ENCODE measurements at places on chromosomes 3 and 15. TPM values are rescaled to one million over a fixed set of nuclear protein-coding genes. Genes with fewer than 3 reads are reported as not detected.

- DNase-seq: no peak
- H3K4me1 ChIP-seq: no peaks in the 10 kb centered on the region
- H3K27me3 ChIP-seq: no peaks in the 10 kb centered on the region
These were observed 178.5 kb upstream of the P2RY1 start for GRCh38 chr3:152656214-152656971.

MAN2A2 gene
- polyA plus RNA-seq: 10.8 TPM

- no peaks in the 10 kb centered on the region for H3K27me3 ChIP-seq
- no peaks in the 10 kb centered on the region for H3K36me3 ChIP-seq
- no peak for DNase-seq
- H3K4me3 ChIP-seq: no peak overlapping the region
- H3K4me1 ChIP-seq: peaks cover 80% of the 10 kb centered on the region
- no peak overlapping the region for H3K27ac ChIP-seq
These were observed 40.4 kb downstream of the CCR3 start for GRCh38 chr3:46282696-46283095.

- no peak for DNase-seq
- no peak overlapping the region for H3K27ac ChIP-seq
- H3K36me3 ChIP-seq: no peaks in the 10 kb centered on the region
- no peaks in the 10 kb centered on the region for H3K27me3 ChIP-seq
These were observed 35.3 kb upstream of the TUBGCP5 start for GRCh38 chr15:23074684-23075083.

SEMA5B gene
- not detected for polyA plus RNA-seq

DNA sequence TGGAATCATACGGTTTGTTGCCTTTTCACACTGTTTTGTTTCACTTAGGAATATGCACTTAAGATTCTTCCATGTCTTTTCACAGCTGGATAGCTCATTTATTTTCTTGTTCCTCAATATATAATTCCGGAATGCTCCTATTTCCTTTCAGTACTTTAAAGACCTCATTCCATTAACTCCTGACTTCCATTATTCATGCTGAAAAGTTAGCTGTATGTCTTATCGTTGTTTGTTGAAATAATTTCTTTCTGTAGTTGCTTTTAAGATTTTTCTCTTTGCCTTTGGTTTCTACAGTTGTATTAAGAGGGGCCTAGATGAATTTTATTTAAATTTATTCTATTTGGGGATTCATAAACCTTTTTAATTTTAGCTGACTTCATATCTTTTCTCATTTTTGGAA lies 122.2 kb downstream of the ANXA2 start:
- no peak overlapping the region for H3K27ac ChIP-seq
- H3K4me3 ChIP-seq: no peak overlapping the region
- H3K4me1 ChIP-seq: no peaks in the 10 kb centered on the region

DNA sequence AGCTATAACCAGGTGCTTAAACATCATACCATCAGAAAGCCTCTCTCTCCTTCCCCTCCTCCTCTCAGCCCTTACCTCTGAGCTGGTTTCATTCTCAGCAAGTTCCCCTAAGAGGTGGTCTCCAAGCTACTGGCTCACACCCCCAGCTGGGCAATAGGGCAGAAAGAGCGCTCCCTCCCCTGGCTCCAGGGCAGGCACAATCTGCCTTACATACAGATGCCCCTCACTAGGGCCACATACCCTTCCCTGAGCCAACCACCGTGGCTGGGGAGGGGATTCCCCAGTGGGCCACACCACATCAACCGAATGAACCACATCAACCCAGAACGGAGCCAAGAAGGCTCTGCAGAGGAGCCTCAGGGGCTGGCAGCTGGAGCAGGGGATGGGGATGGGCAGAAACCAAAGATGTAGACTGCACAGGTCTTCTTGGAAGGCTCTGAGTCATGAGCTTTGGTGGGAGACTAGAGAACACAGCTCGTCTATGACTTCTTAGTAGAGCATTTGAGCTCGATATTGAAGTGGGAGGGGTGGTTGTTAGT lies 4.6 kb upstream of the FBLN2 start:
- no peak overlapping the region for H3K27ac ChIP-seq
- DNase-seq: no peak
- no peak overlapping the region for H3K4me3 ChIP-seq

DNA sequence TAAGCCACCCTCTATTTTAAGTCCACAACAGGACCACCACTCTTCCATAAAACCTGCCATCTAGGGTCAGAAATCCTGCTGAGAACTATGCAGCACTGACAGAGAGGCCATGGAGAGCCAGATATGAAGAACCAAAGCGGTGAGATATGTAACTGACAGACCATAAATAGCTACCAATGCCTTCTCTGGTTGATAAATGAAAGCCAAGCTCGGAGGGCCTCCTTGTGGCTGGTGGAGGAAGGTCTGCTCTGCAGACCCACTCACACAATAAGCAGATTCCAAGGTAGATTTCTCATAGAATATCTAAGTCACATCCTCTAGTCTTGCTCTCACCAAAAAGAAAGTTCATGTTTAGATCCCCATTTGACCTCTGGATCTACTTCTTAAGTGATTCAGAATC lies 38.9 kb downstream of the RYK start:
- no peak overlapping the region for H3K27ac ChIP-seq
- peaks cover 24% of the 10 kb centered on the region for H3K36me3 ChIP-seq
- H3K4me1 ChIP-seq: no peaks in the 10 kb centered on the region
- H3K27me3 ChIP-seq: no peaks in the 10 kb centered on the region

GRCh38 chr3:13483286-13483685 lies 3.2 kb downstream of the HDAC11 start:
- H3K4me3 ChIP-seq: no peak overlapping the region
- no peaks in the 10 kb centered on the region for H3K27me3 ChIP-seq
- H3K36me3 ChIP-seq: no peaks in the 10 kb centered on the region
- DNase-seq: no peak
- no peak overlapping the region for H3K27ac ChIP-seq
- peaks cover 21% of the 10 kb centered on the region for H3K4me1 ChIP-seq

GLDN gene
- polyA plus RNA-seq: not detected

PLSCR2 gene
- not detected for polyA plus RNA-seq

DNA sequence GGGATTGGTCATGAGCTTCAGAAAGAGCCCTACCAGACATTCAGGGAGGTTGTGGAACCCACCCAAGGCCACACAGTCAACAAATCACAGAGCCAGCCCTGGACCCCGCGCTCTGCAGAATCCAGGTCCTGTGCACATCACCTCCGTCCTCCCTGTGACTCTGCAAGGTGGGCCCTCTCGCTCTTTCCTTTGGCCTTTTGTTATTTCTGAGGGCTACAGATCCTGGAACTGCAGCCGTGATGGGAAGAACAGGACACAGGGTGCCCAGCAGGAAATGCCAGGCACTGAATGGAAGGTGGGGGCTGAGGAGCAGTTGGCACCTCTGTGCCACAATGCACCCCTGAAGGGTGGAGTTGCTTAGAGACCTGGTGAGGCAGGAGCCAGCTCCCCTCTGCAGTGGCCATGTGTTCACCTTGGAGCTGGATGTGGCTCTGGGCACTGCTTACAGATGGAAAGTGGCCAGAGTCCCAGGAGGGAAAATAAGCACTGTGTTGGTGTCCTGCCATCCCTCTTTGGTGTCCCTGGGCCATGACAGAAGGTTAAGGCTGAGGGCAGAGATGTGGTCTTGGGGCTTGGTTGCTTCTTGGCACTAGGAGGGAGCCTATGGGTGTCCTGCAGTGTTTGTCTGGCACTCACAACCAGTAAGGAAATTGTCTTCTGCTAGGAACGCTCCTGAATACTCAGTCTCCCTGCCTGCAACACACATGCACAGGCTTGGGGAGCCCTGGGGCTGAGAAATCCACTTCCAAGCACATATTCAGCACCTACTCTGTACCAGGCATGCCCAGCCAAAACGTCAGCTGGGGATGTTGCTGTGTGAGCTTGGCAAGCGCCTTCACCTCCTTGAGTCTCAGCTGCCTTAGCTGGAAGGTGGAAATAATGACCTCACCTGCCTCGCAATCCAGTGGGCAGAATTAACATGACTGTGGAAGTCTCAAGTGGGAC lies 98.0 kb upstream of the SLC6A6 start:
- H3K4me1 ChIP-seq: no peaks in the 10 kb centered on the region
- H3K27me3 ChIP-seq: no peaks in the 10 kb centered on the region
- H3K27ac ChIP-seq: no peak overlapping the region
- H3K4me3 ChIP-seq: no peak overlapping the region
- DNase-seq: no peak

GRCh38 chr3:192915304-192915703 lies 2.4 kb downstream of the MB21D2 start:
- H3K27ac ChIP-seq: no peak overlapping the region
- DNase-seq: no peak
- H3K4me1 ChIP-seq: peaks cover 5% of the 10 kb centered on the region
- H3K4me3 ChIP-seq: no peak overlapping the region
- H3K36me3 ChIP-seq: no peaks in the 10 kb centered on the region

BUB1B gene
- polyA plus RNA-seq: 0.26 TPM

C15orf39 gene
- polyA plus RNA-seq: 6.1 TPM

DNA sequence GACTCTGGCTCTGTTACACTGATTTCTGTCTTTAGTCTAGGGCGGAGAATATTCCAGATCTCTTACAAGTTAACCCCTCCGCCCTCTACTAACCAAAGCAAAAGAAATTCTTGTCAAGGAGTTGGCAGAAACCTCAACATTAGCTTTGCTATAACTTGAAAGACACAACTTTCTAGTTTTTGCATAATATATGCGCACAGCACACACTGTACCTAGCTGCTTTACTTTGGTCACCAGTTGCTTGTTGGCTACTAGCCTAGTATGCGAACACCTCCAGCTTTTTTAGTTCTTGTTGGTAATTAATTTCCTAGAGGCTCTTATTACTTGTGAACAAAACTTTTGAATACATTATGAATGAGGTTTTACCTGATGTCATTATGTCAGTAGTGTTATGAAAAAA lies 348.8 kb upstream of the C2CD4B start:
- H3K4me1 ChIP-seq: no peaks in the 10 kb centered on the region
- DNase-seq: no peak
- H3K27ac ChIP-seq: no peak overlapping the region

KBTBD13 gene
- polyA plus RNA-seq: not detected

- no peaks in the 10 kb centered on the region for H3K36me3 ChIP-seq
- no peak for DNase-seq
- peaks cover 7% of the 10 kb centered on the region for H3K27me3 ChIP-seq
- H3K27ac ChIP-seq: no peak overlapping the region
These were observed 12.3 kb downstream of the SPTBN5 start for GRCh38 chr15:41881550-41881919.

GRCh38 chr3:187630404-187630803 lies 39.8 kb downstream of the SST start:
- no peaks in the 10 kb centered on the region for H3K36me3 ChIP-seq
- no peak for DNase-seq
- no peaks in the 10 kb centered on the region for H3K4me1 ChIP-seq
- no peaks in the 10 kb centered on the region for H3K27me3 ChIP-seq
- H3K27ac ChIP-seq: no peak overlapping the region
- no peak overlapping the region for H3K4me3 ChIP-seq

DNA sequence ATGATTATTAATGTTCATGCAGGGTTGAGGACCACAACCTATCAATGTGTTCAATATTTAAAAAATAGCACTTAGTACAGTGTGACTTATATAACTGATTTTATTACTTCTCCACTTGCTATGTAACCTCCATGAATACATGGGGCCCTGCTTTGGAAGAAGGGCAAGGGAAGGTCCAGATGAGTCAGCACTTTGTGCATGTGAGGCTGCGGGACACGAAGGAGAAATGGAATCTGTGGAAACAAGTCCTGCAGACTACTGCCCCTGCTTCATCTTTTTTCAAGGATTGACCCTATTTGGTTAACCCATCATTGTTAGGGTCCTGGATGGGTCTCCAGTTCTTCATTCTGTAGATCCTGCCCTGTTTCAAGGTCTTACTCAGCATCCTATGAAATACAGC lies 1.6 kb downstream of the NXPE3 start:
- peaks cover 59% of the 10 kb centered on the region for H3K4me1 ChIP-seq
- H3K27ac ChIP-seq: no peak overlapping the region
- H3K36me3 ChIP-seq: peaks cover 11% of the 10 kb centered on the region
- peak overlapping the region; percentile 68 for H3K4me3 ChIP-seq
- H3K27me3 ChIP-seq: no peaks in the 10 kb centered on the region

DNA sequence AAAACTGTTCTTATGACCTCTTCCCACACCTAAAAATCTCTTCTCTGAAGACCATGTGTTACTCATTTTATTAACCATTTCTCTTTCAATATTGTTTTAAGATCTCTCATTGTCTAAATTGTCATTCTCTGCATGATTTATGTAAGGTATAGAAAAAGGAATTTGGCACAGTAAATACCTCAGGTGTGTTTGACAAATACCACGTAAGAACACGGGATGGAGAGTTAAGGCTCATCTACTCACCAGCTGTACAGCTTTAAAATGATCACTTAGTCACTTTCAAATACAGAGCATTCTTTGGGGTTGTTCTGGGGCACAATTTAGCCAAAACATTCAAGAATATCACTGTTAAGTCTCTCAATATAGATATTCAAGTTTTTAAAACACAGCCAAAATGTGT lies 627.1 kb downstream of the MCTP2 start:
- H3K4me3 ChIP-seq: no peak overlapping the region
- H3K27ac ChIP-seq: no peak overlapping the region
- H3K27me3 ChIP-seq: no peaks in the 10 kb centered on the region
- DNase-seq: no peak
- H3K36me3 ChIP-seq: no peaks in the 10 kb centered on the region
- H3K4me1 ChIP-seq: no peaks in the 10 kb centered on the region

DNA sequence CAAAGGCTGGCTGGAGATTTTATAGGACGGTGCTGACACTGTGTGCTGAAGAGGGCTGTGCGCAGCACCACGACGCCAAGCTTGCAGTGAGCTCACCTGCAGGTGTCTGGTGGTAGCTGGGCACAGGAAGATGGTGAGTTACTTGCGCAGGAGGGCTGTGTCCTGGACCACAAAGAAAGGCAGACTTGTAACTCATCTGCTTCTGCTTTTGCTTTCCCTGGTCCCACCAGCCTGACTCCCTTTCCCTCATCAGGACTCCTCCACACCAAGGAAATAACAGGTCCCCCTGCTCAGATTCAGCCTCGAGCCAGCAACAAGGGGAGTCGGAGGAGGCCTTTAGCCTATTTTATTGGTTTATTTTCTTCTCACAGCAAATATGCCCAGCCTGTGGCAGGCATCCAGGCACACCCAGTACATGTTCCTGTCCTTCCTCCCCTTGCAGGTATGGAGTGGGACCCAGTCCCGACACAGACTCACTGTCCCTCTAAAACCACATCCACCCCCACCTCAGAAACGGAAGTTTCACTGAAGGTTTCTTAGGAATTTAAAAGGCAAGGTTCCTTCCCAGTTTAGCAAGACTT lies 35.6 kb upstream of the FLNB start:
- H3K27ac ChIP-seq: no peak overlapping the region
- peaks cover 10% of the 10 kb centered on the region for H3K4me1 ChIP-seq
- no peaks in the 10 kb centered on the region for H3K36me3 ChIP-seq

SERPINI1 gene
- 13.7 TPM for polyA plus RNA-seq

DNA sequence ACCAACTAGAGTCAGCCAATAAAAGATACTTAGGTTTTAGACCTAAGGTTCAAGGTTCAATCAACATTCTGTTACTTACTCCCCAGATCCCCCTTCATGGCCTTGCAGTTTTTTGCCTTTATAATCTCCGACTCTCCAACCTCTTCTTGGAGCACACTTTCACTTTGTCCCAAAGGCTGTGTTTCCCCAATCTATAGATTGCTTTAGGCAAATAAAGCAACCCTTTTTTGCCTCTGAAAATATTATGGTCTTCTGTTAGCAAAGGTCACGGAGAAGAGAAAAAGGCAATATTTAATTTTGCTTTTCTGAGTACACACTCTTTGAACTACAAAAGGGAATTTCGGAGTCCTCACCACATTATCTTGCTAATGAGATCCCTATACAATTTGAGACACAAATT lies 268.1 kb downstream of the PLOD2 start:
- H3K27ac ChIP-seq: no peak overlapping the region
- DNase-seq: no peak
- no peaks in the 10 kb centered on the region for H3K4me1 ChIP-seq
- no peak overlapping the region for H3K4me3 ChIP-seq
- H3K27me3 ChIP-seq: no peaks in the 10 kb centered on the region

- H3K27ac ChIP-seq: no peak overlapping the region
- H3K27me3 ChIP-seq: no peaks in the 10 kb centered on the region
- H3K36me3 ChIP-seq: no peaks in the 10 kb centered on the region
- no peak for DNase-seq
These were observed 2.1 kb downstream of the SLC41A3 start for GRCh38 chr3:126081618-126082361.
